SIG-M5 (cell line): ENCODE measurements at places on chromosomes 12 and 14.

DNA sequence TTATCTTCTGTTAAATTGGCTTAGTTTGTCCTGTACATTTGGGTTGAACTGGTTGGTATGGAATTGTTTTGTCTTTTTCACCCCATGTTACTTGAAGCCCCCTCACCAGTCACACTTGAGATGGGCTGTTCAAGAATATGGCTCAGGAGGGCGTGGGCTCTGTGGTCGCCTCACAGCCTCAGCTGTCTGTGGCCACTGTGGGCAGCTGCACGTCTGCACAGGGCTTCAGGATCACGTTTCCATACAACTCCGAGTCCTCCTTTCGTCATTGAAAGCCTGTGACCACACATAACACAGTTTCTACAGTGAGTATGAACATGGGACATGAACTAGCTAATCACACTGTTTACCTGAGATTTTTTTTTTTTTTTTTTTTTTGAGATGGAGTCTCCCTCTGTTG is 81.3 kb downstream of the MOK start:
- no peak for DNase-seq

GRCh38 chr12:77782766-77783165 is 47.9 kb upstream of the NAV3 start:
- DNase-seq = no peak

GRCh38 chr12:105418229-105418628 is 87.7 kb downstream of the C12orf75 start:
- no peak for DNase-seq

DNA sequence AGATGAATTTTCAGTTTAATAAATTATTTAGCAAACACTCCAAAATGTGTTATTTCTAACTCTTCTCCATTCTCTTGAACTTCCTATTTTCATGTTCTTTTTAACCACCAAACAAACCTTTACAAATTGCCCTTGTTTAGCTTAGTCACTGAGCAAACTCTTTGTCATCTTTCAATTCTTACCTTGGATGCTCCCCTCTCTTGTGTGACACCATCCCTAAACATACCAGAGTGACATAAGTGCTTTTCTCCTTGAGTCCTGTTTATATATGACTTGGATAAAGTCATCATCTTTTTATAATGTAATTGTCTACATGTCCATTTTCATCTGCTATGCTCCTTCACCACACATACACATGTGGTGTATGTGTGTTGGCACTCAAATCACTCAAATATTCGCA is 3.4 kb upstream of the TMEM19 start:
- DNase-seq = no peak

DNA sequence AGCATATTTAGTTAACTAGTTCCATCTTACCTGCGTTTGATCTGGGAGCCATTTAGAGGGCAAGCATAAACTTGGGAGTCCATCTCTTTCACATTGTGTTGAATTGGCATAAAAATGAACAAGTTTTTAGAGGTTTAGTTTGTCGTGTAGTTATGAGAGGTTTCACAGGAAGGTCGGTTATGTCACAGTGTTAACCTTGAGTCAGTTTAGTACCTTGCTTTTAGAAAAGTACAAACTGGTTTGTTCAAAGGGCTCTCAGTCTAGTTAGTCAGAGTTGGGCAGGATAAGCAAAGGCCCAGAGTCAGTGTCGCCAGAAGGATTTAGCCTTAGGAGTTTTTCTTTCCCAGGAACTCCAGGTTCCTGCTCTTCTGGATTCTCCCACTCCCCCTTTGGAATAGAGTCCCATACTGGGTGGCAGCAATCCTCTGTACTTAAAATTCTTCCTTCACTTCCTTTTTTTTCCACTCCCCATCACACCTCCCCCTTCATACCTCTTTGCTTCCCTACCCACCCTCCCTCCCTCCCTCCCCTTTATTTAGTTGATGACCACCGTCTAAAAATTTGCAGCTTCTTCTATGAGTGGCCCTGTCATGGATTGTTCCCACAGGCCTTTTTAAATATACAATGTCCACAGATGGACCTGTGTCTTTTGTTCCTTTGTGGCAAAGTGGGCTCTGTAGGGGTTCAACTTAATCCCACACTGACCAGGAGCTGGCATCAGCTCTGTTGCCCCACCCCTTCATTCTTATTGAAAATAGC is 12.1 kb downstream of the PCBP2 start:
- no peak for DNase-seq

GRCh38 chr14:93707475-93707874 is 80.8 kb downstream of the PRIMA1 start:
- no peak for DNase-seq

DNA sequence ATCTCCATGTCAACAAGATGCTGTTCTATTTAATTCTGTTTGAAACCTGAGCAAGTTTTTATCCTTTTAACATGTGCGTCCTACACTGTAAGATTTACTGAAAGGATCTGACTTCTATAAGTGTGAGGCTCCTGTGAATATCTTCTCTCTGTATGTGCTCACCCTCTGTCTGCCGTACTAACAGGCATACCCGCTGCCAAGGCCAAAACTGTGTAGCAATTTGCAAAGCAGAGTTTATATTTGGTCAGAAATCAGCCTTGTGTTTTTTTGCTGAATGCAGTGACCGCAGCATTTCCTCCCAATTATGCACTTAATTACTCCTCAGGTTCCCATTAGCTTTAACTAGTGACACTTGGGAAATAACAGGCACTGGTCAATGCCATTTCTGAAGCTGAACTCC is 12.3 kb downstream of the CHST11 start:
- DNase-seq = no peak
